ENCODE measurements at places on chromosomes 5 and 9.

DNA sequence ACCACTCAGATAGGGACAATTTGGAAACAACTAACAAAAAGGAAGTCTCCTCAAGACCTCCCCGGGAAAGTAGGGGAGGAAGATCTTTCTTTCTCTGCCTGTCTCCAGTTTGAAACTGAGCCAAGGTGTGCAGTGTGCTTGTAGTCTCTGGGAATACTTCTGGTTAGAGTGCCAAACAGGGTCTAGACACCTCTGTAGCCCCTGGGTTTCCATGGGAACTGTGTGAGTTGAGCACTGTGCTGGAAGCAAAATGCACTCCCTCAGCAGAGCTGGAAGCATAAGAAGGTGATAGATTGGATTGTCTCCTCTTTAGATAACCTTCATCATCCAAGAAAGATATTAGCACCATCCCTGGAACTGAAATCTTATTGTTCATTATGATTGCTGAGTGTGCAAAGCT, 129.2 kb upstream of the TNPO1 start:
- DNase-seq = no peak

GRCh38 chr5:76736679-76737556, 21.0 kb downstream of the F2R start:
- no peak for DNase-seq

DNA sequence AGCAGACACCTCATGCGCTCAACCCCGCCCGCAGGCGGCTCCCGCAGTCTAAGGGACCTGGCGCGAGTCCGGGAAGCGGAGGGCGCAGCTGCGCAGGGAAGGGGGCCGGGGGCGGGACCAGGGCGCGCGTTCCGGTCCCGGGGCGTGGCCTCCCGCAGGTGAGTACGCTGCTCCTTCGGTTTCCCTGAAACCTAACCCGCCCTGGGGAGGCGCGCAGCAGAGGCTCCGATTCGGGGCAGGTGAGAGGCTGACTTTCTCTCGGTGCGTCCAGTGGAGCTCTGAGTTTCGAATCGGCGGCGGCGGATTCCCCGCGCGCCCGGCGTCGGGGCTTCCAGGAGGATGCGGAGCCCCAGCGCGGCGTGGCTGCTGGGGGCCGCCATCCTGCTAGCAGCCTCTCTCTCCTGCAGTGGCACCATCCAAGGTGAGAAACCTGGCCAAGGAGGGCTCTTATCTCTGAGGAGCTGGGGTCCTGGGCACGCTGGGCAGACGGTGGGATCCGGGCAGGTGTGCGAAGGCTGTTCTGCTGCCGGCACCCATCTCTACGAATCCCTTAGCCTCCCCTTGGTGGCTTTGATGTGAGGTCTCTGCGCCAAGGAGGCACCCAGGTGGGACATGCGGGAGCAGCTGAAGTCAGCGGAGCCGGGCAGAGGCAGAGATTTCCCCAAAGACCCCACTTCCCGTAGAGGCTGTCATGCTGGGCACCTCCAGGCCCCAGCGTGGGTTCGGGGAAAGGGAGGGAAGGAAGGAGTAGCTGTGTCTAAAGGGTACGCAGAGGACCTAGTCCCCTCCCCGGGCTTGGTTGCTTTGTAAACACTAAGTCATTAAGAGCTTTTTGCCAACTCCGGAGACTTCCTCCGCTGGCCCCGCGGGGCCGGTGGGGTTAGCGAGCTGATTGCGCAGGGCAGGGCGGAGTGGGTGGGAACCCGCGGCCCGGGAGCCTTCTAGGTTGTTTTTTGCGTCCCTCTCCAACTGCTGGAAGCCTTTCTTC, at the start of gene F2RL1:
Gene F2RL1, plus strand, starts transcription at position 187 of the 988 bp plus-strand sequence. Its CDS starts 153 bp downstream, at position 340.
- no peak for DNase-seq

- no peak for DNase-seq
Observed at GRCh38 chr5:141486091-141486490, 1.3 kb downstream of the PCDHGC4 start.

GRCh38 chr5:98333921-98334320, 439.5 kb upstream of the RGMB start:
- DNase-seq = no peak

GRCh38 chr9:73565833-73566465, 414.3 kb downstream of the ANXA1 start:
- DNase-seq = peak; percentile 2
